Fibroblast of villous mesenchyme (primary cell): ENCODE measurements at places on chromosomes 11 and 22.

DNA sequence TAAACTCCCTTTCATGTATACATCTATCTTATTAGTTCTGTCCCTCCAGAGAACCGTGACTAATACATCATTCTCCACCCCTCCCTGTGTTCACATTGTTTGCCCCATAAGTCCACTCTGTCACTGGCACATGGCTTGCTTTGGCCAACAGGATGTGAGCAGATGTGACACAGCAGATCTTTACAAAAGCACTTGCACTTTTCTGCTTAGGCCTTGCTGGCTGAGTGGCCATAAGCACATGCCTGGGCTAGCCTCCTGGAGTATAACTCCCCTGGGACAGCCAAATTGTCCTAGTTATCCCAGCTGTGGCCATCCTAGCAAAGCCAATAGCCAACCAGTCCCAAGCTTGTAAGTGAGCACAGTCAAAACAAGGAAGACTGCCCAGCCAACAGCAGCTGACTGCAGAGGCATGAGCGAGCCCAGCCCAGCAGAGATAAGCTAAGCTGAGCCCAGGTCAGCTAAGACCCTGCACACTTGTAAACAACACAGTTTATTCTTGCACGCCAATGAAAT is 9.7 kb upstream of the RCN1 start:
- peak; percentile 66 for DNase-seq

DNA sequence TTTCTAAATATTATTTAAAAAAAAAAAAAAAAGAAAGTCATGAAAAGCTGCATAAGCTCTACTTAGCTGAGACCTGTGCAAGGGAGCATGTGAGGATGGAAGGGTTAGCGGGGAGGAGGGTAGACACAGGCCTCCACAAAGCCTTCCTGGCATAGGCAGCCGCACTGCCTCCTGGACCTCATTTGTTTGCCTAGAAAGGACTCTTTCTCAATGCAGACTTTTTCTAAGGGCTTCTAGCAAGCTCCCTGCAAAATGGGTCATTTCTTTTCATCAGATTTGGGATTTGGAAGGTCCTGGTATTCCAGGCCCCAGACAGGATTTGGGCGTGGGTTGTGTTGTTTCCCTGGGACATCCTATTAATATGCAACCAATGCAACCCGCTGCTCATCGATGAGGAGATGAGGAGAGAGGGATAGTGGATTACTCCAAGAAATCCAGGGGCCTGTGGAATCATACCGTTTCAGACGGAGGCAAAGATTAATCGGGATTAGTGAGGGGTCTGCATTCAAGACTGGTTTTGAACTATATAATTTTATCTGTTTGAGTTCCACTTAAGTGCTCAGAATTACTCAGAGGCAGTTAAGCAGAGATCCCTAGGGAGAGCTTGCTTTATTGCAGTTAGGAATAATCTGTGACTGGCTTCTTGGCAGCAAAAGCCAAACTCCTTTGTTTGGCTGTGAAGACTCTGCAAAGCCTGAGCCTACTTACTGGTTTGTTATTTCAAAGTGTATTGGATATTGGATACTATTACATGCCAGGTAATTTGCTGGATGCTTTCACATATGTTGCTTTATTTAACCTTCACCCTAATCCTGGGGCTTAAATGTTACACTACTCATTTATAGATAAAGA is 106.9 kb upstream of the NAV2 start:
- peak; percentile 51 for DNase-seq

- no peak for DNase-seq
These were observed 202.4 kb upstream of the PDGFD start for GRCh38 chr11:104366321-104366734.

DNA sequence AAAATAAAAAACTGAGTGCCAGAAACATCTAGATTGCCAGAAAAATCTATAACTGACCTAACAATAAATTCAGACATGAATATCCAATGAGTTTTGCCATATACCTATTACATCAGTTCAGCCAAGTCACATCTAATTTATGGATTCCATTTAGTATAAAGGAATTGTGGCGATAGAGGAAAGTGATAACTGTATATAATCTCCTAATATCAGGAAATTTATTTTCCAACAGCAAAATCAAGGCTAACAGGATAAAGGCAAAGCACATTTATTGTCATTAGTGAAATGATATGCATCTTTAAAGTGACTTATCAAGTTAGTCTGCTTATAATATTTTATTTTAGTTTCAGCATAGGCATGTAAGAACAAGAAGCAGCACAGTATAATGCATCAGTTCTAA is 298.2 kb upstream of the PITPNB start:
- DNase-seq, result no peak

DNA sequence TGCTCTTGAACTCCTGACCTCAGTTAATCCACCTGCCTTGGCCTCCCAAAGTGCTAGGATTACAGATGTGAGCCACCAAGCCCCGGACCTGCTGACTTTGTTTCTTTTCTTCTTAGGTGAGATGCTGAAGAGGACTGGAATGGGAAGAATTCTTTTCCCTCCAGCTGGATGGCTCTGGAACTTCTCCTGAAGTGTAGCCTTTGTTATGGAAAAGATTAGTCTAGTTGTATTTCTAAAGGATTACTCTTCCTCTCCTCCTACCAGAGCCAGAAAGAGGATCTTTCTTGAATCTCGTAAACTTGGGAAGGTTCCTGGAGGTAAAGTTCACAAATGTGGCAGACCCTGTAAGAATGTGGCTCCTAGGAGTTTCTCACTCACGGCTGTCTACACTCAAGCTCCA is 95.4 kb upstream of the LARGE1 start:
- no peak for DNase-seq

DNA sequence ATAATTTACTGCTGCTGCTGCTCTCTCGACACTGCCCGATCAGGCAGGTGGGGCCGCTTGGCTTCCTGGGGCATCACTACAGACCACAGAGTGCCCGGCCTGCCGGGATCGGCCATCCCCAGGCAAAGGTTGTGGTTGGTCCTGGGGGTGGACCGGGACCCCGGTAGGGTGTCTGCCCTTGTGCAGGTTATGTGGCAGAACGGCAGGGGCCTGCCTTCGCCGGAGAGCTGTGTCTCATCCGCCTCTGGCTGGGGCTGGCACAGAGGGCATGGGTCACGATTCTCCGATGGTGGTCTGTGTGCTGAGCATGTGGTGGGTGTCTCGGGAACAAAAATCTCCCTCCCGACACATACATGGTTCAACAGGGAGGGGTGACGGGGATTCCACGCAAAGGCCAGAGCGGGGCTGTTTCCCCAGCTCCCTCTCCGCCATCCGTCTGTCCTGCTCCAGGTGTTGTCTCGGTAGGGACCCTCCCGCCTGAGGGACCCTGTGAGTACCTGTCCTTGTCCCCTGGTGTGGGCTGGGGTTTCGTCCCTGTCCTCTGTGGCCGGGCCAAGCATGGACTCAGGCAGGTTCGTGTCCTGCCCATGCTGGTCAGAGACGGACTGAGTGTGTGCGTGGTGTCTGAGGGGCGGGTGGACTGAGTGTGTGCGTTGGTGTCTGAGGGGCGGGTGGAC is 7.8 kb downstream of the GRAMD4 start:
- no peak for DNase-seq

DNA sequence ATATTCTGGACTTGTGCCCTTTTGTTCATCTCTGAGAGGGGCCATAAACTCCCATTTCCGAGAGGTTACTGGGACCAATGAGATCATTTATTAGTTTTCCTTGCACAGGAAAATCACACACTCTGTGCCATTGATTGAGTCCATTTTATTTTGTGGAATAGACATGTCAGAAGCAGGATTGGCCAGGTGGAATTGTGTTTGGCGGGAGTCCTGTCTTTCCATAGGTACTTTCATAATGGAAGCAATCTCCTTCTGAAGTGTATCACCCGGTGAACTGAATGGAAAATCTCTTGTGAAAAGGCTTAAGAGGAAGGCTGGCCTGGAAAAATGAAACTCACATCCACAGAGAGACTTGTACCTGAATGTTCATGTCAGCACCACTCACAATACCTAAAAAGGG is 63.0 kb upstream of the PARVG start:
- no peak for DNase-seq

GRCh38 chr11:2271077-2271326 is 614 bp upstream of the ASCL2 start:
- no peak for DNase-seq
